Hindlimb muscle (tissue), 1 donor: ENCODE measurements at places on chromosomes 16 and 17.

DNA sequence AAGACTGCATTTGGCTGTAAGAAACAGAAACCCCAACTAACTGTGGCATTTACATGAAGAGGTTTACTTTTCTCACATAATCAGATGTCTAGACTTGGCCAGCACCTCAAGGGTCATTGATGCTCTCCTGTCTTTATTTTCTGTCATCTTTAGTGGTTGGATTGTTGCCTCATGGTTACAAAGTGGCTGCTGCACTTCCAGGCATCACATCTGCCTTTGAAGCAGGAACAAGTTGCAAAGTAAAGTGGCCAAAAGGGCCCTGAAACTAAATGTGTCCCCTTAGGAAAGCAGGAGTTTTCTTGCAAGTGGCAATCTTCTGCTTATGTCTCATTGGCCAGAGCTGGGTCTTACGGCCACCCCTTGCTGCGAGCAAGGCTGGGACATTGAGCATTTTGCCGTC is 26.5 kb upstream of the STH start:
- no peak for DNase-seq

GRCh38 chr17:29215717-29216116 is 30.9 kb upstream of the CRYBA1 start:
- DNase-seq: no peak

- no peak for DNase-seq
Observed at GRCh38 chr17:48551596-48552465, 6.9 kb upstream of the HOXB2 start.

DNA sequence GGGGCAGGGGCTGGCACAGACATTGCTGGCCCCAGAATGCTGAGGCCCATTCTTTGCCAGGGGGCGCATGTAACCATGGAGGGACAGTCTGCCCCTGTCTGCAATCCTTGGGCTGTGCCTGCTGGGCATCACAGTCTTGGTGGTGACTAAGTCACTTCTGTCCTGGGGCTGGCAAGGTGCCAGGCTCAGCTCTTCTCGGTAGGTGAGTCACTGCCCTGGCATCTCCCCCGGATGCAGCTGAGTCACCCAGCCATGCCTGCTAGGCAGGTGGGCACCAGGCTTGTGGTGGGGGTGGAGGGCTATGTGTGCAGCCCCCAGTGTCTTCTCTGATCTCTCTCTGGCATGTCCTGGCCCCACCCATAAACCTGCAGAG is 5.6 kb downstream of the RARA start:
- no peak for DNase-seq

DNA sequence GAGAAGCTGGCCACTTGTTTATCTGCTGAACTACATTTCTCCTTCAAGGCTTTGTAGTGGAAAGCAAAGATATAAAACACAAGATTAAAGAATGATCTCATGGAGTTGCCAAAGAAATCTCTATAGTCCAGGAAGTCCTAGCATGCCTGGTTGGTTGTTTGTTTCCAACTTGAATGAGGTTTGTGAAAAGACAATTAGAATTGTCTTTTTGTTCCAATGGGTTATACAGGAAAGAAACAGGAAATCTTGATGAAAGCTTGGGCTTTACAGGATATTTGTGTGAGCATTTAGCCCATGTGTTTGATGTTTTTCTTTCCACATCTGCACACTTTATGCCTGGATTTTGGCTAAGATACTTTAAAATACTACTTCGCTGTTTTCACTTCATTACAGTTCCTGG is 273.4 kb downstream of the CEP112 start:
- no peak for DNase-seq

DNA sequence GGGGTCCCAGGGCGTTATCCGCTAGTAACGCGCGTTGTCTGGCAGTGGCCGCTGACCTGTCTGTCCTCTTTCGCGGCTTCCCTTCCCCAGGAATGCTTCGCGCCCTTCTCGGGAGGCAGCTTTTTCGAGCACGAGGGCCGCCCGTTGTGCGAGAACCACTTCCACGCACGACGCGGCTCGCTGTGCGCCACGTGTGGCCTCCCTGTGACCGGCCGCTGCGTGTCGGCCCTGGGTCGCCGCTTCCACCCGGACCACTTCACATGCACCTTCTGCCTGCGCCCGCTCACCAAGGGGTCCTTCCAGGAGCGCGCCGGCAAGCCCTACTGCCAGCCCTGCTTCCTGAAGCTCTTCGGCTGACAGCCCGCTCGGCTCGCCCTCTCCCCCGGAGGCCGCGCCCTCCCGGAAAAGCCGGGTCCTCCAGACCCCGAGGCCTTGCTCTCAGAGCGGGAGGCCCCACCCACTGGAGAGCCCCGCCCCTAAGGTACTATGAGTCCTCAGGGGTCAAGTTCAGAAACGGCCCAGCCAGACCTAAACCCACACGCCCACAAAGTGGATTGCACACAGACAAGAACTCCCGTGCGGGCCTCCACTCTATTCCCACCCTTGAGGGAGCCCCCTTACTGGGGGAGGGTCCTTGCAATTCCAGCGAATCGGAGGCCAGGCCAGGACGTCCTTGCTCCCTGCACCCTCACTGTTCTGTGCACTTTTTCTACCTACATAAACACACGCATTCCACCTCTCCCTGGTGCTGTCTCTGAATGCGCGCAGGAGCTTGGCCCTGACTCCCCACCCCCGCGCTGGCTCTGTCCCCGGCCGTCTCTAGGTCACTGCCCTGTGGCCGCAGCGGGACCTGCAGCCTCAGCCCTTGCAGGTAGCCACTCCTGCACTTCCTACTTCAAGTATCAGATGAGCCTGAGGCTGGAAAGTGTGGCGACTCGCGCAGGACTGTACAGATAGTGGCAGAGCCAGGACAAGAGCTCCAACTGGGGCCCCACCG is 5.4 kb upstream of the SLC5A2 start:
- DNase-seq: no peak

DNA sequence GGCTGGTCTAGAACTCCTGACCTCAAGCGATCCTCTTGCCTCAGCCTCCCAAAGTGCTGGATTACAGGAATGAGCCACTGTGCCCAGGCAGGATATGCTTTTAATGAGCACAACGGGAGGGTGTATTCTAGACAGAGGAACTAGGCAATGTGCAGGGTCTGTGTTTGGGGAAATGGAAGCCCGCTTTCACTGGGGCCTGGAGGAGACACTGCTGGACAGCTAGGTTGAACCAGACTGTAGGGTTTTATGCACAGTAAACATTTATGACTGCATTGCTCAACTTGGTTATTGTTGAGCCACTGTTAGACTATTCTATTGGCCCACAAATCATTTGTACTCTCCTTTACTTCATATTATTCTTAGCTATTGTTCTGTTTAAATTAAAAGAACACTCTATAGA is 10.2 kb upstream of the SIAH1 start:
- no peak for DNase-seq

- peak; percentile 83 for DNase-seq
Observed at GRCh38 chr17:45149669-45150664, 1.7 kb downstream of the HEXIM1 start.

DNA sequence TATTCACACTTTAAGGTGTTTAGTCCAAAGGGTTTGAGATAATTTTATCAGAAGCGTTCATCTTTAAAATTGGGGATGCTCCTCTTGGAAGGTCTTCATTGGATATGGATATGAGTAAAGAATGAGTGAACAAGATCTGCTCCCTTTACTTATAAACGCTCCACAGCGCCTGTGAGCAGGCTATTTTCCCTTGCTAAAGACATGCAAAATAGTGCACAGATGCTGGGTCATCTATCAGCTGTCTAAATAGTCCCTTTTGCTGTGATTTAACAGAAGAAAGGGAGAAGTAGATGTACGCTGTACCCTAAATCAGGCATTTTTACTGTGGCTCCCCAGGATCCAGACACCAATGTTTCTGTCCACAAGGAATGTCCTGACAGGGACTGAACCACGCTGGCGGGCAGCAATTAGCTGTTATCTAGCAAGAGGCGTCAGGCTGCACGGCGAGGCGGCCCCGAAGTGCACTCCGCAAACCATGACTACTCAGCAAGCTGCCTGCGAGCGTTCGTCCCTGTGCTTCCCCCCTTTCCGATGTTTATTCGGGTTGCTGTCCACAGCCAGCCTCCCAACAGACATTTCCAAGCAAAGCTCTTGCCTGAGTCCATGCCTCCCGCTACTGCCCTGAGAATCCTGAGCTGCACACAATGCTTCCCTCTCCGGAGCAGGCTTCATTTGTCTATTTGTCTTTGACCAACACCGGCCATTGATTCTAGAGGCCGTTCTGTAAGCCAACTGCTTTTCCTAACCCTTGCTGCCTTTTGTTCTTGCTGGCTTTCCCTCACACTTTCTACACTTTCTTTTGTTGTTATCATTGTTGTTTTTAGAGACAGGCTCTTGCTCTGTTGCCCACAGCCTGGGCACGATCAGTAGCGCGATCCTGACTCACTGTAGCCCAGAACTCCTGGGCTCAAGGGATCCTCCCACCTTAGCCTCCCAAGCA is 55.7 kb upstream of the CNEP1R1 start:
- no peak for DNase-seq

GRCh38 chr17:38942696-38943334 is 17.4 kb downstream of the LASP1NB start:
- DNase-seq: no peak
